ENCODE measurements at places on chromosomes 7 and 10.

DNA sequence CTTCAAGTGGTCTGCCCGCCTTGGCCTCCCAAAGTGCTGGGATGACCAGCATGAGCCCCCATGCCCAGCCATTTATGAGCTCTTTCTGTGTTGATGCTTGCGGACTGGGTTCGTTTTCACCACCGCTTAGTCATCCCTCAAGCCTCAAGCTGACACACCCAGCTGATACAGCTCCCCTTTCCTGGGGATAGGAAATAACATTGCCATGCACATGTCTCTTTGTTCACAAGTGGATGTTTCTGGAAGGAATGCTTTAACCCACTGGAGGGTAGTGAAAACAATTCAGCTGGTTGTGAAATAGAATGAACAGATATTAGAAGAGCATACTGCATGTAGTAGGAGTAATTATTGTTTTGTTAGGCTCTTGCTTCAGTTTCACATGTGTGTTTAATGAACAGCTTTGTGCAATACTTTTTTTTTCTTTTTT, 8.5 kb upstream of the METTL27 start:
- DNase-seq = peak; percentile 64

DNA sequence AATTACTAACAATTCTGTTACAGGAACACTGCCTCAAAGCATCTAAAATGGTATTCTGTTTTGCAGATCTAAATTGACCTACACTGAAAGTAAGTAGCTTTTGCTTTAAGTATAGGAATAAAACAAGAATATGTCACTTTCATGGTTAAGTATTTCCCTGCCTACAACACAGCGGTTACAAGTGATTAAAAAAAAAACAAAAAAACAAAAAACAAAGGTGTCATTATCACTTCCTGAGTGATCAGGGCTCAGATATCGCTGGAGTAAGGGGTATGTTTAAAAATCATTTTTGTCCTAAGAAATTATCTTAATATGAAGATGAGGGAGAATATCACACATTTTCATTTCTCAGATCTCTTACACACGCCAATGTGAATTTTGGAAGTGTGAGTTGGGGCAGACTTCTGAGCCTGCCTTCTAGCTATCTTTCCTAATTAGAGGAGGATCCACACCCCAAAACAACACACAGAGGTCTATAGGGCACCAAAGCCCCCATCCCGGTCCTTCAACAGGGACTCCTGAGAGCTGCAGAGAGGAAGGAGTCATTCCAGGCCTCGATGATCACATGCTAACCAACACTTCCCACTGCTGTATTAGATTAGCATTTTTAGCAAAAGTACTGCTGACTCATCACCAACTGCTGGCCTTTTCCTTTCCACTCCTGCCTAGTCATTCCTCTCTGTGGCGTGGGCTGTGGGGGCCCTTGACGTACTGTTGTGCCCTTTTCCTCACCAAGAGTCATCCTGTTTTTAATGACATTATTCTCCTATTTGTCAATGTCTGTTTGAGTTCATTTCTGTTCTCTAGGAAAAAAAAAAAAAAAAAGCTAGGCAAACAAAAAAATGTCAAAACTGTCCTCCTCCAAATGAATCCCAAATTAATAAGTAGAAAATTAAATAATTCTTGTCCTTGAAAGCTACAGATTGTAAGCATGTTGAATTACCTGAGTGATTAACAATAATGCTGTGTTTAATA, 31.2 kb downstream of the PRTFDC1 start:
- peak; percentile 54 for DNase-seq

DNA sequence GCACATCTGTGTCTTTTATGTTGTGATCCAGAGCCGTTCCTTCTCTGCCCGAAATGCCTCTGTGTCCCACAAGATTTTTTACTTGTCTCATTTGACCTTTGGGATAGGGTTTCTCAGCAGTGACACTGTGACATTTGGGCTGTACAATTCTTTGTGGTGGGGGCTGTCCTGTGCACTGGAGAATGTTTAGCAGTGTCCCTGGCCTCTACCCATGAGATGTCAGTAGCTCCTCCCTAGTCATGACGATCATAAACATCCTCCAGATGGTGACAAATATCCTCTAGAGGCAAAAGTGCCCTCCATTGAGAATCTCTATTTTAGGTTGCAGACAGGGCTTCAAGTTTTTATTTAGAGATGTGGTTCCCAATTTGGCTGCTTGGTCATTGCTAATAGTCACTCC, 91.3 kb downstream of the PPP1R17 start:
- no peak for DNase-seq

DNA sequence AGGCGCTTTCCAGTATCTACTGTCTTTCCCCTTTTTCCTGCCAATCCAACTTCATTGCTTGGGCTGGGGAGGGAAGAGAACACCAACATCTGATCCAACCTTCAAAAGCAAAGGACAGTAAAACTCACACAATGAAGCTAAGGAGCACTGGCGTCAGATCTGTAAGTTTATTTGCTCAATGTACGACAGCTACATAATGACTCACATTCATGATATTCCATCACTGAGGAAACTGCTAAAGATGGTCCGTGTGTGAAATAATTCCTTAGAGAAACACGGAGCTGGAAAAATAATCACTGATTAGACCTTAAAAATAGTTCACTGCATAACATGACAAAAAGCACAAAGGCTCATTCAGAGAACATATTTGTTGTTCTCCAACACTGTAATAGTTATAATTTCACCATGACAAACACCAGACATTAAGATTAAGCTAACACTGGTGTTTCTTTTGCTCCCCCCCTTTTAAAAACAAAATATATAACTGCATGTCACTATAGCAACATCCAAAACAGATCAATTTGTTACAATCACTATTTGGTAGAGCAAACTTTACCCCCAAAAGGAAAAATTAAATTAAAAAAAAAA, 24.3 kb downstream of the HSPB1 start:
- no peak for DNase-seq

DNA sequence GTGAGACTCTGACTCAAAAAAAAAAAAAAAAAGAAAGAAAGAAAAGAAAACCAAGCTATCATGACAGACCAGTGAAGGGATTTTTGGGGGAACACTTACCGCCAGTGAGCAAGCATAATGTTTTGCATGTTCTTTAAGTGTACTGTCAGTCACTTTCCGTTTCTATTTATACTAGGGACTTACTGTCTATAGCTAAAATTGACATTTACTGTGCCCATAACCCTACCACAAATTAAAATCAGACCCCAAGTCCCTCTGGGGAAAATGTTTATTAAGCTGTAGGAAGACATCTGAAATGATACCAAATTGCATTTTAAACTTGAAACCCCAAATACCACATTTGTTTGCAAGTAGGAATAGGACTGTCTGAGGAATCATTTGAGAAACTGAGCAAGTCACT, 252.8 kb downstream of the TRIL start:
- no peak for DNase-seq

- DNase-seq = no peak
These were observed 6.3 kb upstream of the OPN1SW start for GRCh38 chr7:128781851-128782250.

DNA sequence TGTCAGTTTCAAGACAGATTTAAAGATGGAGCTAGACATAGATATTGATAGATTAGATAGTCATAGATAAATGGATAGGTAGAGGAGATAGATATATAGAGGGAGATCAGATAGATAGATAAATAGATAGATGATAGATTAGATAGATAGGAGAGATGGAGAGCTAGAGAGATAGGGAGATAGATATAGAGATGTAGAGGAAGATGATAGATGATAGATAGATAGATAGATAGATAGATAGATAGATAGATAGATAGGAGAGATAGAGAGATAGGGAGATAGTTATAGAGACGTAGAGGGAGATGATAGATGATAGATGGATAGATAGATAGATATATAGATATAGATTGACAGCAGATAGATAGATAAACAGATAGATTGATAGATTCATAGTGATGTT, 1038.8 kb upstream of the AUTS2 start:
- DNase-seq = no peak

GRCh38 chr10:68096913-68097516, 12.3 kb upstream of the MYPN start:
- DNase-seq = peak; percentile 51

DNA sequence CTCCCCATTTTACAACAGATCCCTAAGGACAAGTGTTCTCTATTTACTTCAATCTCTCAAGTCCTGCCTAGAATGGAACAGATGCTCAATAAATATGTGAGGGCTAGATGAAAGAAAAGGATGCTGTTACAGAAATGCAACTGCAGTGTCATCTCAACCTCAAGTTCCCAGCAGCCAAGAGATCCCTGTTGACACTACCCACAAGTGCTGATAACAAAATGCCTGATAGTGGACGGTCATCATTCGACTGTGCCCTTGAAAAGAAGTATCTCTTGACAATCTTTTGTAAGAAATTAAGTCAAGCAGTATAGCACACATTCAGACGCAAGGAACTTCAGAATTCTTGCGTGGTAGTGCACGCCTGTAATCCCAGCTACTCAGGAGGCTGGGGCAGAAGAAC, 133.2 kb downstream of the PARD3 start:
- DNase-seq = no peak

DNA sequence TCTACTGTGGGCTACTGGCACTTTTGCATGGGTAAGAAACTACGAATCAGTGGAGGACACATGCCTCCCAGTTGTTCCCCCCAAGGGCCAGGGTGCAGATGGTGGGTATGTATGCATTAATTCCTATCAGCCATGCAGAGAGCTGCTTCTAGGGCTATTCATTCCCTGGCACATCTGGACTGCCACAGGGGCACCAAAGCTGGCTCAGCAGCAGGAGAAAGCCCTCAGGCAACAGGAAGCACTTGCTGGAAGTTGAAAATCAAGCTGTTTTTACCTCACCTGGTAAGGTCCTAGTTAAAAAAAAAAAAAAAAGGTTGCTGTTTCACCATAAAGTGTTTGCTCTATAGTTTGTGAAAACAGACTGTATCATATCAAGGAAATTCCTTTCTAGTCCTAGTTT, 1342.6 kb downstream of the REEP3 start:
- no peak for DNase-seq

DNA sequence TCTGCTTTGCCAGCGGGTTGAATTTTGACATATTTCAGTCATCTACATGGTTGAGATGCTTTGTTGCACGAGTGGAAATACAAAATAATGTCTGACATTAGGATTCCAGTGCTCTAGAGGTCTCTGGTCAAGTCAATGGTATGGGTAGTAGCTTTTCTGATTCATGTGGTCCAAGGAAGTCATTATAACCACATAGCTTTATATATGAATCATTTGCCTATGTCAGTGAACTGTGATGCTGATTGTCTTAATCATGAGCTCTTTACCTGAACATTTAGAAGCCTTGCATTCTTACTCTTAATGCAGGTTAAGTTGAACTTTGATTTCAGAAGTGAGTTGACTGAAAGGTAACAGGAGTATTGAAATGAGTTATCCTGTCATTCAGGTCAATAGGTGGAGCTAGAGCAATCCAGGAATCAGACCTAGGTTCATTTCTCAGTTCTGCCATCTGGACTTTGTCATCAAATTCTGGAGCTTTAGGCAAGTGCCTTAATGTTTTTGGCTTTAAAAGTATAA, 3.3 kb downstream of the MAPK8 start:
- DNase-seq = no peak

GRCh38 chr10:119849944-119850343, 22.7 kb downstream of the MCMBP start:
- no peak for DNase-seq

- no peak for DNase-seq
These were observed 9.7 kb downstream of the ATP6V0E2 start for GRCh38 chr7:149883452-149883861.

DNA sequence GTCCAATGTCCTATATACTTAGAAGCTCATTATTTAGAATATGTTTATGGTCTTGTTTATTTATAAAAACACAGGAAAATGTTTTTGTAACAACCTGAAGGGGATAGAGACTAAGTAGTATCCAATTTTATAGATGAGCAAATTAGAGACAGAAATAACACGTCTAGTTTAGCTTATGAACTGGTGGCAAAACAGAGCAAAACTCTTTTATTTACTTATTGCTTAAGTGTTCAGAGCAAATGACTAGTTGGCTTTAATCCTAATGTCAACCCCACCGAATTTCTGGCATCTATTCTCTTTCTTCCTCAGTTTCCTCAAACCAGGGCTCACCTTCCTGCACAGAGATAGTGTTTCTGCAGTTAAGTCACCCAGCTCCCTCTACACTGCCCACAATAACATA, 792.8 kb downstream of the REEP3 start:
- DNase-seq = no peak

- no peak for DNase-seq
These were observed 172.4 kb upstream of the ZNF32 start for GRCh38 chr10:43821103-43821502.

DNA sequence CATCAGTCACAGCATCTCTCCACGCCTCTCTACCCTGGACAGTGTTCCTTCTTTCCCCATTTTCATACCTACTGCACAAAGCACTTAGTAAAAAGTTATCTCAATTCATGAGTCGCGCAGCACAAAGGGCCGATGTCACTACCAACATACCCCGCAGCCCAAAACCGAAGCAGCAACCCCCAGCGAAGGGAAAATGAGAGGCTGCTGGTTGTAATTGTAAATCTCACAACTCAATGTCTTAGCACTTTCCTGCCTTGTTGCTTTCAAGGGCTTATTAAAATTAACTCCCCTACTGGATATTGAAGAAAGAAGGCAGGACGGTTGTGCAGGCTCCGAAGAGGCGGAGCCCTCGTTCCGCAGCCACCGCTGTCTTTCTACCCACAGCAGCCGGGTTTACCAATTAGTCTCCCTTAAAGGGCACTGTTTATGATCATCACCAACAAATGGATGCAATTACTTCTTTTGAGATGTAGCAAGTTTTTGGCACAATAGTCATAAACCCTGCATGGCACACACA, 6.5 kb downstream of the DIP2C start:
- DNase-seq = no peak

DNA sequence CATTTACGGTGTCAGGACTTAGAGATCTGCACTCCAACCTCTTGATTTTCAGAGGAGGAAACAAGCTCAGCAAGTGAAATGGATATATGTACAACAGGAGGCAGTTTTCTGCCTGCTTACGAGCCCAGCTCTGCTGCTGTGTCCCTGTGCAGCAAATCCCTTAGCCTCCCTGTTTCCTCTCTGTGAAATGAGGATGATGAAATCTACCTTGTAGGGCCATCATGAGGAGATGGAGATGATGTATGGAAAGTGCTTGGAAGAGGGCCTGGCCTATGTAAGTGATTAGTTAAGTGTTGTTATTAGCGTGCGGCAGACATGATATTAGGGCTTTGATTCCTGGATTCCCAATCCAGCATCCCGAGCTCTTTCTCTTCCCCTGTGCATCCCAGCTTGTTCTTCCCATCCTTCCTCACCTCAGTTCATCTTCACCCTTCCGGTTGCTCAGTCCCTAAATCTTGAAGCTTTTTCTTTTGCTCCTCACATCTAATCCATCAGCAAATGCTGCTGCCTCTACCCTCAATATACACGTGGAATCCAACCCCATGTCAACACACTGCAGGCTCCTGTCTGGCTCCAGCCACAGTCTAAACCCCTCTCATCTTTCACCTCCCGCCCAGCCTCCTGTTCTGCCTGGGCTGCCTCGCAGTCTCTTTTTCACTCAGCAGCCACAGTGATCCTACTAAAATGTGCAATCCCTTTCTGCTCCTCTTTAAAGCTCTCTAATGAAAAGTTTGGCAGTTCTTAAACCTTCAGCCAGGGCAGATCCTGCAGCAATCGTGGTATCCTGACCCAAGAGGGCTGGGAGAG, 113.8 kb downstream of the MARCHF5 start:
- no peak for DNase-seq

Measured in T1000 (cell line).